ENCODE measurements at places on chromosomes 4 and X.
A peak's percentile ranks its signal among the peaks of the same experiment; 100 is the strongest.

DNA sequence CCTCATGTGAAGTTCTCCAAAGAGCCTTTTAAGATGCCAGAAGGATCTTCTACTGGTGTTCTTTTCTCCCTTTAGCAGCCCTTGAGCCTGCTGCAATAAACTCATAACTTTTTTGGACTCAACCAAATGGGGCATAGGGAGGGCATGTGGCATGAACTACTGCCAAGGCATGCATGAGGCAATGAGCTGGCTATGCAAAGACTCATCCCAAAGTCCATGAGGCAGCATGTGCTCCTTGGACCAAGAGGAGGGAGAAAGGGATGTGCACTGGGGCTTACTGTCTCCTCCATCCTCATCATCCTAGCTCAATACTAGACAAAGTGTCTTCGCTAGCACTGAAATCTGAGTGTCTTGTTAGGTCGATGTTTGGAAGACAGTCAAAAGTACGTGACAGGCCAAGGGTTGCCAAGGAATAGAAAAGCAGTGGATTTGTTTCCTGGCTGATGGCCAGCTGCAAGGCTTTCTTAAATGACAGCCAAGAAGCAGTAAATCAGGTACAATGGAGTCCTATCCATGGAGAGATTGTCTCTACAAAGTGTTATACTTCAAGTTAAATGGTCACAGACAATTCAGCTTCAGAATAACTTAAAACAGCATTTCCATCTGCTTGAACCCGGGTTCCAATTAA is 44.5 kb upstream of the ATXN3L start:
- no peak for DNase-seq

DNA sequence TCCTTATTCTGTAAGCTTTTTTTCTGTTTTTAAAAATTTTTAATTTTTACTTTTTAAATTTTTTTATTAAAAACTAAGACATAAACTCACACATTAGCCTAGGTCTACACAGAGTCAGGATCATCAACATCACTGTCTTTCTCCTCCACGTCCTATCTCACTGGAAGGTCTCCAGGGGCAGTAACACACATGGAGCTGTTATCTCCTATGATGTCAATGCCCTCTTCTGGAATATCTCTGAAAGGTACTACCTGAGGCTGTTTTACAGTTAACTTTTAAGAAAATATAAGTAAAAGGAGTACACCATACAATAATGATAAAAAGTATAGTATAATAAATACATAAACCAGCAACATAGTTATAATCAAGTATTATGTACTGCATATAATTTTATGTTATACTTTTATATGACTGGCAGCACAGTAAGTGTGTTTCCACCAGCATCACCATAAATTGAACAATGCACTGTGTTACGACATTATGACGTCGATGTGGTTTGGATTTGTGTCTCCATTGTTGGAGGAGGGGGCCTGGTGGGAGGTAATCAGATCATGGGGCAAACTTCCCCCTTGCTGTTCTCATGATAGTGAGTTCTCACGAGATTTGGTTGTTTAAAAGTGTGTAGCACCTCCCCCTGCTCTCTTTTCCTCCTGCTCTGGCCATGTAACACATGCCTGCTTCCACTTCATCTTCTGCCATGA is 21.3 kb downstream of the IL15 start:
- no peak for DNase-seq

DNA sequence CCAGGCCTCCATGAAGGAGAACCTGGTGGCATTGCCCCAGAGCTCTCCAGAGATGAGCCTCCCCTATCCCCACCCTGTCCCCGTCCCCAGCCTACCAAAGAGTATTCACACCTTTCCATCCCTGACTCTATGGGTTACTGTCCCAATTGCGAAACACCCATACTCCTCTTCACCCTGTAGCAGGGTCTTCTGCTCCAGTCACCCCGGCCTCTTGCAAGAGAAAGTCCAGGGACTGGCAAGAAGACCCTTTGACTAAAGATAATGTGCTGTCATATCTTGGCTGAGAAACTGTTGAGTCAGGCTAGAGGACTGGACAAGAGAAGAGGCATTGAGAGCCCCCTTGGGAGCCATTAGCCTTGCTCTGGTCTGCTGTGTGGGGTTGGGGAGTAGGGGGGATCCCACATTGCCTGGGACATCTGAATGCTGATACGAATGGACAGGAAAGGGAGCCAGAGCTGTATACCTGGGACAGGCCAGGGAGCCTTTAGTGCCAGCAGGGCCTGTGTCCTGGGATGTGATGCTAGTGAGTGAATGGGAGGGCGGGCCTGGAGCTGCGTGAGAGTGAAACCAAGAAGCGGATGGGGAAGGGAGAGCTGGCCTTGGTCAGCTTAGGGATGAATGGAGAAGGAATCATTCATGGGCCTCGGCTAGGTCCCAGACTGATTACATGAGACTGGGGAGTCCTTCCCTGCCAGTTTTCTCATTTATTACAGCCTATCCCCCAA is 27.1 kb downstream of the NALF2 start:
- no peak for DNase-seq

DNA sequence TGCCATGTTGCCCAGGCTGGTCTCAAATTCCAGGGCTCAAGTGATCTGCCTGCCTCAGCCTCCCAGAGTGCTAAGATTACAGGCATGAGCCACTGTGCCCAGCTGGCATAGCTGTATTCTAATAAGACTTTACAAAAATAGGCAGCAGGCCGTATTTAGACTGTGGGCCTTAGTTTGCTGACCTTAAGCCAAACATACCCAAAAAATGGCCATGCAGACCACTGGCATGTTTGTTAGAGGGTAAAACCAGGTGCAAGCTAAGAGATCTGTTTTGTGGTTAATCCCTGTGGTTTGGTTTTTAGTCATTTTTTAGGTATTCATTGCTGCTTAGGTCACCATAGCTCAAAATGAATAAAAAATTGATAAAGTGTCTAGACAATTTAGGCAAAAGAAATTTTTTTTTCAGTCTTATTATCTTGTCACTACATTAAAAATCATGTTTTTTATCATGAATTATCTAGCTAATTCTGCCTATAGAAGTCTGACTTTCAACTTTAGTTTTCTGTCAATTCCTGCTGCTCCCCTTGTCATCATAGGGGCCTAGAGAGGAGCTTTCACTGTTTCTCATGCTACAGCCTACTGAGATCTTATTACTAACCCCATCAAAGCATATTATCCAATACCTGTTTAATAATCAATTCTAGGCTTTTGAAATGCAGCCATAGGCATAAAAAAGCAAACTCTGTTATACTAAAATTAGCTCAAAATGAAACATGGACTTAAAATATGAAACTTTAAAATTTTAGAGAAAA is 7.5 kb upstream of the SPINK2 start:
- DNase-seq: no peak

DNA sequence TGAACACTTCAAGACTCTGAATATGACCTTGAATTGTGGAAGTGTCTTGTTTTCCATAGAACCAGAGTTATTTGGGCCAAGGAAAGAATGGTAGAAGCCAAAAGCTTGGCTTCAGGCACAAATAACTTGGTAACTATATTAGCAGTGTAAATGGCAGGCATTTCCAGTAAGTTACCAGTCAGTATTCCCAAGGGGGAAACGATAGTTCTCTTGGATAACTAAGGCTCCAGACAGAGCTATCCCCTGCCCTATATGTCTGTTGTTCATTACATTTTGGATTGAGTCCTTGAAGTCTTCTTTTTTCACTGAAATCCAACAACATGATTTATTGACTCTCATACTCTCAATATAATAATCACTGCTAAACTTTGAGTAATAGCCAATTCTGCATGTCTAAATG is 364.1 kb downstream of the MAGEB5 start:
- DNase-seq: no peak

DNA sequence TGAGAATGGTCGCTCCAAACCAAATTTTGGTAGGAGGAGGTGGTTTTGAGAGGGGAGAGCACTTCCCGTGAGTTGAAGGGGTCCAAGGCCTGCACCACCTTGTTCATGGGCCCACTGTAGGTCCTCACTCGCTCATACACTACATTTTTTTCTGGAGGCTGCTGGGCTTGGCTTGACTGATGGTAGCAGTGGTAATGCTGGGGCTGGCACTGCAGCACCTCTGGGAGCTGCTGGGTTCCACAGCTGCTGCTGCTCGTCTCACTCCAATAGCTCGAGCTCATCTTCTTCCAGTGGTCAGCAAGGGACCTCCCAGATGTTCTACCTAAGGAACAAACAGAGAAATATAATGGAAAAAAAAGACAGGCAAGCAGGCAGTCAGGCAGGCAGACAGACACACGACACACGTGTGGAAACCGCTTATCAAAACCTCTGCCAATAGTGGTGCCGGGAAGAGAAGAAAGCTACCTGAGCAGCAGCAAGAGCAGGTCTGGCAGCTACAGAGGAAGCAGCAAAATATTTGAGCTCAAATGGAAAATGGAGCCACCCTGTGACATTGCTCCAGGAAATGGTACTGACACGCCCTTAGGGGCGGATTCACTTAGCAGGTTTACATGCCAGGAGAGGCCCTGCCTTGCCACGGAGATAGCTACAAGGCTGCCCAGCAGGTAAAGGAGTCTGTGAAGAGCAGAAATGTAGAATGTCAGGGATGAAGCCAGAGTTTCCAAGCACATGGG is at the start of gene POF1B:
Gene POF1B (minus strand): TSS at position 492 of the 734 bp plus-strand sequence. CDS start 211 bp downstream, at position 281.
- peak; percentile 32 for DNase-seq

All from NCI-H460 (cell line).